D721Med (cell line): ENCODE measurements at places on chromosomes 3 and 15.

DNA sequence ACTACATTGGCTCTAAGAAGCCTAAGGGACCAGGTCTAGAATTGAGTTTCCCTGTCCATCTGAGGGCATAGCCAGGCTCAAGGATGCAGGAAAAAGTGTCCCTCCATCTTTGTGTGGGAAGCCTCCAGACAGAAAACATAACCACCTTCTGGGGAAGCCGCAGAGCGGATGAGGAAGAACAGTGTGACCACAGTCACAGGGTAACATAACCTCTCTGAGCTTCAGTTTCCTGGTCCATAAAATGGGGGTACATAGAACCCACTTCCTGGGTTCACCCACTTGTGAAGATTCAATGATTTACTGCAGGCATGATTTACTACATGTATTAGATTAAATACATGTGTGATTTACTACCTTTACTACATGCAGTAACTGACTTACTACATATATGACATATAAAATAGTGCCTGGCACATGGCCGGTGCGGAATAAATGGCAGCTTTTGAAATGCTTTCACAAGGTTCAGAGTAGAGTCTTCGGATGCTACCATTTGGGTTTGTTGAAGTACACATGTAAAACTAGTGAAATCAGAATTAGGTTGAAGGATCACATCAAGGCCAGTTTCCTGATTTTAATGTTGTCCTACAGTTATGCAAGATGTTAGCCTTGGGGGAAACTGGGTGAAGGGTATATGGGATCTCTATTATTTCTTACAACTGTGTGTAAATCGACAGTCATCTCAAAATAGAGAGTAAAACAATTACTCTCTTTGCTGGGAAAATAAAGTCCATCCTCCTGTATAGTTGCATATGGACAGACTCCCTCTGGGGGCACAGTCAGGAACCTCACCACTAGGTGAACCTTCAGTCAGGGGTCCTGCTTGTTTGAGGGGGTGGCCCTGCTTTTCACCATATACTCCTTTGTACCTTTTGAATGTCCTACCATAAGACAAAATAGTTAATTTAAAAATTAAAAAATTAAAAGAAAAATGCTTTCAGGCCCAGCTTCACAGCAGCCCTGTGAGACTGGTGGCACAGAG, 86.0 kb downstream of the SEMA5B start:
- DNase-seq, result no peak

- peak; percentile 57 for DNase-seq
Observed at GRCh38 chr15:73305331-73306211, 63.2 kb downstream of the HCN4 start.

DNA sequence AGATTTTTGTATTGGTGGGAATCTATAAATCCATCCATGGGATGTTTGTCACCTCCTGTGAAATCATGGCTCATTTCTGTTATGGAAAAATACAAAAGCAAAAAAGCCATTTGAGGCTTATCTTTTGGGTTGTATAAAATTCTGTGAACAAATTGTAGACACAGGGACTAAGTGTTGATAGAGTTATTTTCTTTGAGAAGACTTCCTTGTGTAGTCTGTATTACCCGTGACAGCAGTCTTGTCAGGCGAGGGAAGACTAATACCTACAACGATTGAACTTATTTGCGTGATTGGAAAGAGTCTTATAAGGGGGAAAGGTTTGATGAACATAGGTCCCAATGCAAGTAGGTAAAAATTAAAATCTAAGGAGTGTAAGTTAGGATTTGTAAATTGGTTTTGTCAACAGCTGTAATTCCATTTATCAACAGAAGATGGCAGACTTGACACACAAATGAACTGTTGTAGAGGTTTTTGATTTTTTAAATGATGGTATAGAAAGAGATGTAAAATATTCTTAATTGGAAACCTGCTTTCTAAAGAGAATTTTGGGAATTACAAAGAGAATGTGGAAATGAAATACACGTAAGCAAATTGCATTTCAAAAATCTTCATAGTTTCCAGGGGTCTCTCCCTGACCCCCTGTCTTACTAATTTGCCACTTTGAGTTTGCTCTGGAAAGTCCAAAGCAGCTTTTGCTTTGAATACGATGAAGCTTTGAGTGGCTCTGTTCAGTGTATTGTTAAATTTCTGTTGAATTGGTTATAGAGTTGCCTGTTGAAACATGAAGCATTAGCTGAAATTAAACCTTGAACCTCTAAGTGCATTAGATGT, 33.2 kb downstream of the SLC25A26 start:
- no peak for DNase-seq

DNA sequence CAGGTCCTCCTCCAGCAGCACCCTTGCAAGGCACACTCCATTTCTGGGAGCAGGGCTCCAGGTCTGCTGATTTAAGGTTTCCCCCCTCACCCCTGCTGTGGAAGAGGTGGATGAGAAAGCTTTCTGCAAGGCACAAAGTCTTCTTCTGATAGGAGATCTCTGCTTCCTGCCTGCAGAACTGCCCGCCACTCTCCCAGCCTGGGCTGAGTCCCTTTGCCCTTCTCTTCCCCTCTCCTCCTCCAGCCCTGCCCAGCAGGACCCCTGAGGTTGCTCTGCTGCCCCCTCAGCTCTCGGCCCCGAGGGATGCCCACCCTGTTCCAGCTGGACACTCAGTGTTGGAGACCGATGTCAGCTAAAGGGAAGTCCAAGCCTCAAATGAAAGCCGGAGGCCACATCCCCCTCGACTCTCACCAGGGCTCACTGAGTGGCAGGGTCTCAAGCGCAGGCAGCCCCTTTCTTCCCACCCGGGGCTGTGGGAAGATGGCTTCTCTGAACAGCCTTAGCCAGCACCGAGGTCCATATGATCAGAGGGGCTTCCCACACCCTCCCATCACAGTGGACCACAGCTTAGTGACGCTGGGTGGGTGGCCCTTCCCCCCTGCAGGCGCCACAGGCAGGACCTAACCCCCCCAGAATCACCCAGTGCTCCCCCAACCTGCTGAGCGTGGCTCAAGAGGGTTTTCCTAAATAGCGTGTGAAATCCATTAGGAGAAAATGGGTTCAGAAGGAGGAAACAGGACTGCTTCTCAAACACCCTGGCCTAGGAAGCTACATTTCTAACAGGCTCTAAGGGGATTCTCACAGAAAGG, 4.0 kb downstream of the ATP10A start:
- no peak for DNase-seq

DNA sequence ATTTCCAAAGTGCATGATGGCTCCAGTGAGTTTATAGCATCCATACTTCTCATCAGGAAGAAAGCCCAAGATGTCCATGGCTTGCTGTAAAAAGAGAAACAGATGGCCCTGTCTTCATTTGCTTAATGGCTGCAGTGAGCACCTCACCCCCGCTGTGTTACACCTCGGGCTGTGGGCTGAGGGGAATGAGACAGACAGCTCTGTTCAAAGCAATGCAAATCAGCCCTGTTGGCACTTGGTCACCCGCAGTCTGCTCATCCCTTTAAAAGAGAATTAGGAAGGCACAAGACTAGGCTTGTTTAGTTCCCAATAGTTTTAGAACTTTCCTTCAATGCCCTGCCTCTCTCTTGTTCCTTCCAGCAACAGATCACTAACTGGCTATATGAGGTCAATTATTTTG, 25.2 kb downstream of the MYH15 start:
- DNase-seq, result no peak

- DNase-seq, result no peak
Observed at GRCh38 chr3:144455841-144456440, 484.3 kb downstream of the DIPK2A start.
